ENCODE measurements at places on chromosomes 2 and 18.

- DNase-seq: no peak
These were observed 181.1 kb downstream of the NEDD4L start for GRCh38 chr18:58225101-58225500.

GRCh38 chr18:12287684-12288402 is 20.2 kb upstream of the TUBB6 start:
- DNase-seq: no peak

DNA sequence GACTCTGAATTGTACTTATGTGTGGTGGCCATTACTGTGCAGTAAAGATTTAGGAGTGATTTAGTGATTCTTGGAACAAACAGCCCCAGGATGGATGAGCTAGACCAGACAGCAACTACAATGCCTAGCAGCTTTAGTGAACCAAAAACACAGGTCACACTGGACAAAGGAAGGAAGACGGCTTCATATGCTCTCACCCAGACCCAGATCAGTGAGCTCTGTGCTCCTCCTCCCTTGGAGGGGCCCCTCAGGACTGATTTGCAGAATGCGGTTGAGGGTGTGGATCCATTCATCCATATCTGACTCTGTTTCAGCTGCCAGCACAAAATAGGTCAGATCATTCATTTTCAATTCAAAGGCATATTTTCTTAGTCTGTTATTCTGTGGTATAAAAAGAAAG is 159.7 kb upstream of the CCDC195 start:
- no peak for DNase-seq

DNA sequence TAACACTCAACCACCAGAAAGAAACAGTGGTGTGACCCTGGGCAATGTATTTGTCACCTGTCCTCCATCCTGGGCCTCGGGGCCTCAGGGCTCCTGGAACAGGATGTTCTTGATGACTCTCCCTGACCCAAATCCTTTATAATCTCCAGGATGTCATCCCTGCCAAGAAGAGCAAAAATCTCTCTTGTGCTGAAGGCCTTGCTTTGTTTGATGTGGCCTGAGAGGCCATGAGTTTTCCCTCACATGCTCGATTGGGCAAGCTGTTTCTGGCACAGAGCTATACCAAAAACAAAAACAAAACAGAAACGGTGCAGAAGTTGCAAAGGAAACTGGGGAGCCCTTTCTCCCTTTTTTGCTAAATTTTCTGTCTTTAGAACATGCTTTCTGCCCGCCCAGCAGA is 35.7 kb upstream of the ST3GAL5 start:
- DNase-seq: no peak

GRCh38 chr2:202009019-202009481 is 24.6 kb upstream of the FZD7 start:
- DNase-seq: no peak

DNA sequence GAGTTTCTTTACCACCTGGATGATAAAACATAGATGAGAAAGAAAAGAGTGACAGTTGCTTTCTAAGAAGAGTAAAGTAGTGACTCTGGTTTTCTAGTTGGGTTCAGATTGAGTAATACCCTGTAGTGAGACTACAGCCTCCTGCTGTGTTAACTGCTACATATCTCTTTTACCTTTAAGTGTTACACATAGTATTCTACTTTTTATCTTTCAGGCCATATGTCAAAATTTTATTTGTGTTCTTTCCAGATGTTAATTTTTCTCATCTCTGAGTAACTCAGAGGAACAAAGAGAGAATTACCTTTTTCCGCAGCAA is 348.2 kb downstream of the CTNNA2 start:
- DNase-seq: no peak

DNA sequence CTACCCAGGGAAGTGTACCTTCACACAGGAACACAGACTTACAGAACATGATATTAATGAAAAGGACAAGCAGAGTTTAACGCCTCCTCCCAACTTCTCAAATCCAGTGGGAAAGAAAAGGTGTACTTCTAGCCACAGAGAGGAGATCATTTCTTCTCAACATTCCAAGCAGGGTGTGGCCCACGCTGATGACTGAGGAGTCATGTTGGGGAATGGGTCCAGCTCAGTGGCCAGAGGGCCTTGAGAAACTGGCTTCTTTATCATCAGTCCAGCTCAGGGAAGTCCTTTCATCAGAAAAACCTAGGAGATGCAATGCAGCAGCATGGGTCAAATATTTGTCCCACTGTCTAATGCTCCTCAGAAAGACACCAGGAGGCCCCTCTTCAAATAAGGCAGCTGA is 63.0 kb downstream of the RBM43 start:
- DNase-seq: no peak

DNA sequence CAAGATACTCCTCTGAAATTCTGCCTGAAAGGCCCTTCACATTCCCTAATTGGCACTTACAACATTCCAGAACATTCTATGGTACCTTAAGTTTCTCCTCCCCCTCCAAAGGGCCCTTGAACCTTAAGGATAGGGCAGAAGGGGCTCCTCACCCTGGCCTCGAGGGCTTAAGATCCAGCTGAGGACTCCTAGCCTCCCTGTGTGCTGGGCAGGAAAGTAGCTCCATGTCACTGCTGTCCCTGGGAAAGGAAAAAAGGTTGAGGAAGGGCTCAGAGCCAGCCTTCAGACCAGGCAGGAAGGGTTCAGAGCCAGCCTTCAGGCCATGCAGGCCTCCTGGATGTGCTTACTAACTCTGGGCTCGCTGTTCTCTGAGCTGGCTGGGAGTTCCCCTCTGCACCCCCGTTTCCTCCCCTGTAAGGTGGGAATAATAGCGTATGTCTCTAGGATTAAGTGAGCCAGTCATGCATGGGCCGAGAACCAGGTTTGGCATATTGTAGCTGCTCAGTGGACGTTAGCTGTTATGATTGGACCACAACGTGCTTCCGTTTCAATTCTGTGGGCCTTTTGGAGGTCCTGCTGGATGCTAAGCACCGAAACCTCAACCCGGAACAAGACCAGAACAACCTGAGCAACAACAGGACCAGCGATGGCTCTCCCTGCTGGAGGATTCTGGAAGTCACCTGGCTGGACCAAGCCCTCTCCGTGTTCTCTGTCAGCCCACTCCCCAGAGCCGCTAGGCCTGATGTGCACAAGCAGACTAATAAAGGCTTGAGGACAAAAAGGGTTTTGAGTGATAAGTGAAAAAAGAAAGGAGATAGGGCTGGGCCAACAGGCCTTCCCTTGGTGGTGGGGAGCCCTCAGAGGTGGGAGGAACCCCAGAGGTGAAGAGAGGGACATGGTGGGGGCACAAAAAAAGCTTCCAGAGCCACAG is 1.0 kb upstream of the B3GNT7 start:
- DNase-seq: no peak

DNA sequence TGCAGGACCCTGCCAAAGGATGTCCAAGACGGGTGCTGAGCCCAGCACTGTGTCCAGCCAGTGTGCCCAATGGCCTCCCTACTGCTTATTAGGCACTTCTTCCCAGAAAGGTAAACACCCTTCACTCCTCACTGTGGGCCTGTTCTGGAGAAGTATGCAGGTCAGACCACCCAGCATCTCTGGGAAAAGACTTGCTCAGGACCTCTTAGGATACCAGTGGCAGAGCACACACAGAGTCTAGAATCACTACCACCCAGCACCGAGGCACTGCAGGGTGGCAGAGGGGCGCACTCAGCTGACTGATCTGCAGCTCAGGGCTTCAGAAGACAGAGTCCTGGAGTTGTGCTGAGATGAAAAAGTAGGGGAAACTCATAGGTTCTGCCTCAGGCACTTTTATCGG is 25.8 kb downstream of the XDH start:
- DNase-seq: no peak

- no peak for DNase-seq
These were observed 258.9 kb upstream of the CHAC2 start for GRCh38 chr2:53508667-53509066.

GRCh38 chr18:41524674-41525470 is 430.2 kb upstream of the PIK3C3 start:
- DNase-seq: no peak

- DNase-seq: no peak
These were observed 959.4 kb upstream of the CELF4 start for GRCh38 chr18:38525039-38525438.

DNA sequence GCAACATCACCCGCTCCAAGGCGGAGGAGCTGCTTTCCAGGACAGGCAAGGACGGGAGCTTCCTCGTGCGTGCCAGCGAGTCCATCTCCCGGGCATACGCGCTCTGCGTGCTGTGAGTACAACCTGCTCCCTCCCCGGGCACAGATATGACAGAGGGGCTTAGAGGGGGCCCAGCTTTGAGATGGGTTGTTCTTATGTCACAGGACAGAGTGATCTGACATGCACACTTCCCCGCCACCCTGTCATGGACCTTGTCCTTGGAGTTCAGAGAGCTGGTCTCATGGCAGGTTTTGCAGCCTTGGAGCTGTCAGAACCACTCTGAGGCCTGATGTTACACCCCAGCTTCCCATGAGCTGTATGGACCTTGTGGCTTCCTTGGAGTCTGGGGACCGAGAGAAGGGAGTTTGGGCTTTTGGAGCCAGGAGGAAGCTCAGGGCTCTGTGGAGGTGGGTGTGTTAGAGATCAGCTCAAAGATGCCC is 398 bp downstream of the INPP5D start:
- no peak for DNase-seq

GRCh38 chr18:55650363-55650870 is 62.4 kb upstream of the TCF4 start:
- no peak for DNase-seq

GRCh38 chr2:68857855-68858456 is 13.2 kb downstream of the BMP10 start:
- DNase-seq: no peak

DNA sequence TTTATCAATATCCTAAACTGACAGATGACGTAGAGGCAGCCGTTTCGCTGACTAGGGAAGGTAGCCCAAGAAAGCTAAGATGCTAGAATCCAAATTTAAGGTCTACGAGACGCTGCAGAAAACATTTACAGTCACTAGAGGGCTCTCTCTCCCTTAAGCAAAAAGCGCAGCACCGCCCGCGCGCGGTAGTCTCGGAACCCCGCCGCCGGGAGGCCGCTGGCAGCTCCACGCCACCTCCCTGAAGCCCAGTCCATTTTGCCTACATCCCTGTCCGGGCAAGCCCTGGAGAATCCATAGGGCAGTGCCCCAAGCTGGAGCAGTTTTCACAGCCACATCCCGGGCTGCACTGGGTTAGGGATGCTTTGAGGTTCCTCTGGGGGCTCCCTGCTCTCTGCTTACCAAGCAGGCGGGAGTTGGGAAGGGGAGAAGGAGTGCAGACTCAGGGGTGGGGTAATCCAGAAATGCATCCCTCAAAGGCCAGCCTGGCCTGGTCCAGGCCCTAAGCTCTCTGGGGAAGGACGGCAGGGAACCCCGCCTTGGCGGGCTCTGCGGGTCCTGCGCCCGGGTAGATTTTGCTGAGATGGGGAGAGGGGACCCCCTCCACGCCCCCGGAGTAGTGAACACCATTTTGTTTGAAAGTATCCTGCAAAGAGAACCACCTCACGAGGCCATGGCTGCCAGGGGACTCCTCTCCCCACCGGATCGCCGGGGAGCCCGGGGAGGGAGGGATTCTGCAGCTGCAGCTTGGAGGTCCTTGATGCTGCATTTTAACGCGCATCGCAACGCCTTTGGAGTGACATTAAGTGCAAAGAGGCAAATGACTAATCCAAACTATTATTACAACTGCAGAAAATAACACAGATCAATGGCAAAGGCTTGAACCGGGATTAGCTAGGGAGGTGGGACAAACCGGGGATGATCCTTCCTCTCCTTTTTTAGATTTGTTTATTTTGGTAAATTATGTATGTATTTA is 1.3 kb upstream of the DPYSL5 start:
- DNase-seq: peak; percentile 77

- no peak for DNase-seq
These were observed 807 bp downstream of the GAREM1 start for GRCh38 chr18:32469691-32470459.

DNA sequence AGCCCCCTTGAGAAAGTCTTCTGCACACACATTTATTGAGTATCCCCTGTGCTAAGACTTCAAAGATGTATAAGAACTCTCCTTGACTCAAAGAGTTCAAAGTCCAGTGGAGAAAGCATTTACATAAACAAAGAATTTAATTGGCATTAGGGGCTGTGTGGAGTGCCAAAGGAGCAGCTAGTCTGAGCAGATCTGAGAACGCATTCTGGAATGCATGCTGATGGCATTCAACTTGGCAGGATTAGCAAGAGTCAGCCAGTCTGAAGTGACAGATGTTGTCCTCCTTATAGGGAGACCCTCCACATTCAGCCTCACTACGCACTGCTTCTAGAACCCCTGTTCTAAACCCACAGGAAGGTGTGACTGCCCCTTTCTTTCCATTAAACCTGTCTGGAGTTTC is 191.5 kb downstream of the RAD51AP2 start:
- DNase-seq: no peak

- no peak for DNase-seq
These were observed 82.2 kb upstream of the ITGA4 start for GRCh38 chr2:181374781-181375675.

DNA sequence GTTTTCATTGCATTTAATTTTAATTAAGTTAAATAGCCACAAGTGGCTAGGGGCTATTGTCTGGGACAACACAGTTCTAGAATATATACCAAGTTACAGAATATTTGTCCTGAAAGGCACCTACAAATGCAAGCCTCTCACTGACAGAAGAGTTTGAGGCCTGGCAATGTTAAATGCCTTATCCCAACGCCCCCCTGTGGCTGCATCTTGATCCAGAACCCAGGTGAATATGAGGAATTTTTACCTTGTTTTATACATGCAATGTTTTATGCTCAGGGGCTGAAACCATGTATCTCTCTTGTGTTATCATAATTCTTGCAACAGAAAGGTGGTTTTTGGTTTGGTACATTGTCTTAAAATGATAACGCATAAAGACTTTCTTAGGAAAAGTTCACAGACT is 71.8 kb upstream of the SEC11C start:
- no peak for DNase-seq

DNA sequence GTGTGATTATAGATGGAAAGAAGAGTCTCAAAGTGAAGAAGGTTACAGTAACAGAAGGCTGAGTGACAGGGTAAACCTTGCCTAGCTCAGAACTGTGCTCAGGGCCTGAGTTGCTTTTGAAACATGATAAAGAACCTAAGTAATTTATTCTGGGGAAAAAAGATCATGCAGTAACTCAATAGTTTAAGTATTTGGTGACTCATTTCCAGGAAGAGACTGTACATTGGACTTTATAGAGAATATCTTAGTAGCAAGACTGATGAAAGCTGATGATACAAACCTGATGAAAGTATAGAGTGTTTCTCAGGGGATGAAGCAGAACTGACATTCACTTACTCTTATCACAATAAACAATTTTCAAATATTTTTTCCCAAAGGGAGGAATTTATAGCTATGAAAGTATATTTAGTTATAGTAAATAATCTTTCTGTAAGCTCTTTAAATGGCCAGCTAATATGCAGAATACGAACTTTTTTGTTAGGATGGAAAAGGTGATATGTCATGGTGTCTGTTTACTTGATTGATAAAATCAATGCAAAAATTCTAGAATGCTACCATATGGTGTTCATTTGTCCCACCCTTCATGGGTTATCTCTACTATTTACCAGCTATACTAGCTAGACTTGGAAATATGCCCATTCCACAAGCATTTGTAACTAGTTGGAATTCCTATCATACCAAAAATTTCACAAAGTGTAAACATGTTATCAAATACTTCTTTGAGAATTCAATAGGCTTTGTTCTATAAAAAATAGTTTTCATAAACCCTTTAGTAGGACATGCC is 1265.5 kb upstream of the ACVR2A start:
- no peak for DNase-seq

- no peak for DNase-seq
These were observed 196.1 kb downstream of the MCFD2 start for GRCh38 chr2:46719487-46719886.

GRCh38 chr2:192570788-192571187 is 376.1 kb upstream of the TMEFF2 start:
- no peak for DNase-seq

GRCh38 chr2:131030478-131030971 is 62.7 kb downstream of the FAM168B start:
- no peak for DNase-seq
